ENCODE measurements at places on chromosomes 2 and 18.

- DNase-seq: peak; percentile 15
Observed at GRCh38 chr18:36672437-36673344, 156.1 kb downstream of the TPGS2 start.

- no peak for DNase-seq
Observed at GRCh38 chr2:7633566-7634153, 716.4 kb downstream of the RNF144A start.

- DNase-seq: peak; percentile 25
Observed at GRCh38 chr2:238493880-238494572, 67.3 kb downstream of the ASB1 start.

DNA sequence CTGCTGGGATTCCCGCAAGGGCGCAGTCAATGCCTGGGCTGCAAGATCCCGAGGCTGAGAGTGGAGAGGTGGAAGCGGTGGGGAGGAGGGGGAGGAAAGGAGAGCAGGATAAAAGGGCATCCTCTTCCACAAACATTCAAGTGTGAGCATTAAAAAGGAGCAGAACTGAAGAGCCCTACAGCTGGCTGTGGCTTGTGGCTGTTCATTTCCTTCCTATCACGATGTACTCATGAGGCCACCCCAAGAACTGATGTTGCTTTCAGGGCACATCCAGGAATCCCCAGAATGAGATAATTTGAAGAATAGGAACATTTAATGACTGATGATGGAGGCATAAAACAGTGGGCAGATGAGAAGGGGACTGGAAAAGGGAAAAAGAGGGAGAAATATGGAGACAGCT is 230.8 kb upstream of the SMIM21 start:
- no peak for DNase-seq

GRCh38 chr18:31203096-31203793 is 40.6 kb upstream of the DSC1 start:
- DNase-seq: no peak

- no peak for DNase-seq
Observed at GRCh38 chr2:122328816-122329215, 573.4 kb downstream of the TSN start.

- no peak for DNase-seq
Observed at GRCh38 chr2:54767921-54768320, 44.5 kb downstream of the EML6 start.

DNA sequence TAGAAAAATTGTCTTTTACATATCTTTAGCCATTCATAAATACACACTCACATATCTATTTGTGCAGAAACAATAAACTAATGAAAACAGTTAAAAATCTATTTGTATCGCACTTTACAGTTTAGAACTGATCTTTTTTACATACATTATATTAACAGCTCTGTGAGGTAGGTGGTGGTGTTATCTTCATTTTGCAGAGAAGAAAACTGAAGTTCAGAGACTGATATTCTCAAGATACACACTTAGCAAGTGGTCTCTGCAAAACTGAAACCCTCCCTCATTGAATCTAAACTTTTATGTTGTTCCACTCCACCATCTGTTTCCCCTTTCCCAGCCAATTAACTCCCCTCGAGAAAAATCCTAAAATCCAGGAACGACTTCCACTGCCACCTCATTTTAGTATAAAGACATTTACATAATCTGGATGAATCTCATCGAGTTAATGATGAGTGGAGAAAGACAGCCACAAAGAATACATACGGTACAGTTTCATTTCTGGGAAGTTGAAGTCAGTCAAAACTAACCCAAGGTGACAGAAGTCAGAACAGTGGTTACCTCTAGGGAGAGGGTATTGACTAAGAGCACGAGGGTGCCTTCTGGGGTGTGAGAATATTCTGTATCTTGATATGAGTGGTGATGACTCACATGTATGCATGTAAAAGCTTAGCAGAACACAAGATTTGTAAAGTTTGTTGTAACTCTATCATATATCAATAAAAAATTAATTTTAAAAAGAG is 524.2 kb upstream of the TCF4 start:
- DNase-seq: no peak

- no peak for DNase-seq
Observed at GRCh38 chr18:62877411-62878221, 162.3 kb downstream of the PHLPP1 start.

DNA sequence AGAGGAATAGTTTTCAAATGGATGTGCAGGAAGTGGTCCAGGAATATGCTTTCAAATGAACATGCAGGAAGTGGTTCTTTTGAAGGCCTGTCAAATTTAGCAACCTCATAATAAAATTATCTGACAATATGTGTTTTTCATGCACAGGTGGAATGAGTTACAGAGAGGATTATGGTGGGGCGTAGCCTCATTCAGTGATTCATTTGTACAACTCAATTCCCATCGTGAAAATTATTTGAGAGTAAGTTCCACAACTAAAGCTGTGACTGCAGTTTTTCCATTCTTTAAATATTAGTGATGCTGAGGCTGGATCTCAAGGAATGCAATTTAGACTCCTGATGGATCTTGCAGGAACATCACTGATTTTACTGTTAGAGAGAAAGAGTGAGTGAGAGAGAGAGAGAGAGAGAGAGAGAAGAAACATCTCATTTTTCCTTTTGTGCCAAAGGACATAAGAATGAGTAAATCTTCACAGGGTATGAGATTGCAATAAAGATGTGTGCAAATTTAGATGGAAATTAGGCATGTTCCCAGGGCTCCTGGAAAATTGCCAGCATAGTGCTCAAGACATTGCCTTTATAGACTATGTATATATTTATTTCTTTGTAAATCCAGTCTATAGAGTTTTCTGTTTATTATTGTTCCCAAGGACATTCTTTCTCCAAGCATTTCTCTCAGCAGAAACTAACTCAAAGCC is 394.9 kb upstream of the ZEB2 start:
- DNase-seq: no peak

DNA sequence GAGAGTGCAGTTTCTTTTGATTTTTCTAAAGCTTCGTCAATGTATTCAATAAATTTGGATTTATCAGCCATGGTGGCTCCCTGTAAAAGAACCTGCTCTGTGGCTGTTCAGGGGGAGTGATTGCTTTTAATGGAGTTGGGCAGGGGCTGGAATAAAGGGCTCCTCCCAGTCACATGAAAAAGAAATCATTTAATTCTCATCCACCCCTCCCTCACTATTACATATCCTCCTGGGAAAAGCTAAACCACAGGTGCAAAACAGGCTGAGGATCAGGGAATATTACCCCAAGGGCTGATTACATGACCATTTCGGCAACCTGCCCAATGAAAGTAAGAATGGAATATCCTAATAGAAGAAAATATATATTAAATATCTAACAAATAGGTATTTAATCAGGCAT is at the start of gene SULT6B1:
Gene SULT6B1 (minus strand): TSS at position 101 of the 400 bp plus-strand sequence. CDS start 30 bp downstream, at position 71.
- DNase-seq: no peak

GRCh38 chr2:20972110-20972509 is 71.8 kb downstream of the APOB start:
- no peak for DNase-seq

GRCh38 chr2:113276216-113276760 is 2.4 kb downstream of the PAX8 start:
- no peak for DNase-seq

DNA sequence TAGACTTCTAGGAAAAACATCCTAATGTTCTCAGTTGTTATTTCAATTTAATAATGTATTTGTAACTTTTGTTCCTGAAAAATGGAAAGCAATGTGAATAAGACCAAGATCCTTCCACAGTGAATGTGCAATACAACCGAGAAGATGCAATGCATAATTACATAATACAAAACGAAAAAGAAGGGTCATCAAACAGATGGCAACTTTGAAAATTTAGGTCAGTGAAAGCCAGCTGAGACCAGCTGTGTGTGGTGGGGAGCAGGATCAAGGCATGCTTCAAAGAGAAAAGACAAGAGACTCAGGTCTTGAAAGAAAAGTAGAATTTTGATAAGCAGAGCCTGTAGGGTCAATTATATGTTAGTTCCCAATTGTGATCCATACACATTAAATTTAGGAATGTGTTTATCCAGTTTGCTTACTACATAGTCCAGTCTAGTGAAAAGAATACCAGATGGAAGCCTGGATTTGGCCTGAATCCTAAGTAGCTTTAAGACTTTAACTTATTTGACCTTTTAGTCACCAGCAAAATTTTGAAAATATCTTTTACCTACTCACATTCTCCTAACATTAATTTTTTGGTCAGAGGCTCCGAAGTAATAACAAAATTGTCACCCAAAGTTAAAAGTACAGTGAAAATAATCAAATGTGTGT is 93.7 kb downstream of the COBLL1 start:
- DNase-seq: no peak

GRCh38 chr2:136135921-136136906 is 18.3 kb upstream of the CXCR4 start:
- no peak for DNase-seq

DNA sequence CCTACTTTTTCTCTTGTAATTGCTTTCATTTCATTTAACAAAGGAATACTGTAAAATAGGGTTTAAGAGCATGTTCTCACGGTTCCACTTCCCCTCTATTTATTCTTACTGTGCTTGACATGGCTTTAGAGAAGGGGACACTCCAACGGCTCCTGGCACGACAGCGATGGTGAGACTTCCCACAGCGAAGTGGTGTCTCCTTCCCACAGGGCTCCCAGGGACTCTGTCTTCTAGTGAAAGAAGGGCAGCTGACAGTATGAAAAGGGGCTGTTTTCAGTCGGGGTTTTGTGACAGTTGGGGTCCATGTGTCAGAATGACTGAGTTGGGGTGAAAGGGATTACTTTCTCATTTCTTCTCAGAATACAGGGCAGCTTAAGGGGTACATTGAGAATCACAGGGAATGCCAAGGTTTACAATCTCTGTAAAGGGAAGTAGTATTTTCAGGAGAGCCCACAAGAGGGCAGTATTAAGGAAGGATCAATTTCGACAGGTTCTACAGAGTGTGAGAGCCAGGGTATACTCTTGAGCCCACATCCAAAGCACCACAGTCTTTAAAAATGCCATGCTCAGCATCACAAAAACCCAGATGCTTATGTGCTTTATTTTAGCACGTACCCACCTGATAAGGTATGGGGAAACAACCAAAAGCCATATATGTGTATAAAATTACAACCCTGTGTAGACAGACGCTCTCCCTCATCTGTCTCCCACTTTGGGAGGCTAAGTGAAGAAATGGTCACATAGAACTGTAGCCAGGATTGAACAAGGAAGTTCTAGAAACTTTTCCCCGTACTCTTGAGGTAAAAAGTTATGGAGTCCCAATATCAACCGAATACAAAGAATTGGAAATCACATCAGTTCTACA is 31.3 kb upstream of the RAPGEF4 start:
- no peak for DNase-seq

GRCh38 chr18:48391868-48392267 is 17.3 kb downstream of the ZBTB7C start:
- no peak for DNase-seq

DNA sequence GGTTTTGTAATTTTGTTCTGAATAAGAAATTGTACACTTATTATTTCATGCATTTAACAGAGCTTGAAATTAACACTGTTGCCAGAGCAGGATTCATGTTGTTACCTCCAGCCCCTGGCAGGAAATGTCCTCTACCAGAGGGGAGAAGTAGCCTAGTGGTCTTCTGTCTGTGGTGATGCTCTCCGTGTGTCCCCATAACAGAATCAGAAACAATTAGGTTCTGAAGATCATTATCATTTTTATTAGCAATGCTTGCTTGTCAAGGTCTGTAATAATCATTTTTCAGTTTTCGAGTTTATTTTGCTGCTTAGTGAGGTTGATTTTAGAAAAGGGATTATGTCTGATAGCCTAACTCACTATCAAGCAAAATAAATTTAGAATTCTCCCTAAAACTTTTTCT is 116.6 kb upstream of the CNTNAP5 start:
- no peak for DNase-seq

- DNase-seq: no peak
Observed at GRCh38 chr18:79639072-79639829, 40.4 kb upstream of the CTDP1 start.
